ENCODE measurements at places on chromosomes 12 and 14. TPM values are rescaled to one million over a fixed set of nuclear protein-coding genes. Genes with fewer than 3 reads are reported as not detected.

Gene SERPINA3
- total RNA-seq: 284 TPM

Gene DPPA3
- total RNA-seq: not detected

Gene EIF4B
- total RNA-seq: 537 TPM

Gene ENDOU
- not detected for total RNA-seq

Gene CHGA
- 1.2 TPM for total RNA-seq

Gene OR10A7
- not detected for total RNA-seq

Gene GLIPR1
- 18.3 TPM for total RNA-seq

Gene HOTAIR
- not detected for total RNA-seq

Gene LRIG3
- total RNA-seq: 42.4 TPM

DNA sequence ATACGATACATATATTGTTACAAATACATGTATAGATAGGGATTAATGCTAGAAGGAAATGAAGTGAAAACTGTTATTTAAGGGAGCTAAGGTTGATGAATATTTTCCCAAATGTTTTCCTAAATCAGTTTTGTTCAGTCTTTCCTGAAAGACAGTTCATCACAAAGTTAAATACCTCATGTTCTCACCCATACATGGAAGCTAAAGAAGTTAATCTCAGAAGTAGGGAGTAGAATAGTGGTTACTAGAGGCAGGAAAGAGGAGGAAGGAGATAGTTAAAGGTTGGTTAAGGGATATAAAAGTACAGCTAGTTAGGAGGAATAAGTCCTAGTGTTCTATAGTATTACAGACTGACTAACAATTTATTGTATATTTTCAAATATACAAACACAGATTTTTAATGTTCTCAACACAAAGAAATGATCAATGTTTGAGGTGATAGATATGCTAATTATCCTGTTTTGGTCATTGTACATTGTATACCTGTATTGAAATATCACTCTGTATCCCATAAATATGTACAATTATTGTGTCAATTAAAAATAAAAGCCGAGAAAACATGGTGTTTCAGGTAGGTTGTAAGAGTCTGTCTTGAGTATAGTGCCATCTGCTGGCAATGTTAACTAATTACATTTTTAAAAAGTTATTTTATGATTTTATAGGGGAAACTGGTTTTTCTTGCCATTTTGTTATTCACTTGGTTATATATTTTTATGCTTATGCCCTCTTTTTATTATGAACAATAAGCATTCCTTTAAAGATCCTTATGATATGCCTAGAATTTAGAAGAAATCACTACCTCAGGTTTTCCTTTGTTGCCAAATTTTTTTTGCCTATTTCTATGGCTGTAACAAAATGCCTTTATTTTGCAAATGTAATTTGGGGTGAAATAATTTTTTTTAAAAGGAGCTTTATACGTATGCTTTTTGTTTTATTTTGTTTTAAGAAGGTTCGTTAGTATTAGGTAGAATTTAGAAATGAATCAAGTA lies 26.9 kb downstream of the ZDHHC17 start:
- no peak overlapping the region for H3K27ac ChIP-seq
- DNase-seq: no peak
- no peaks in the 10 kb centered on the region for H3K27me3 ChIP-seq
- H3K4me1 ChIP-seq: peaks cover 58% of the 10 kb centered on the region

DNA sequence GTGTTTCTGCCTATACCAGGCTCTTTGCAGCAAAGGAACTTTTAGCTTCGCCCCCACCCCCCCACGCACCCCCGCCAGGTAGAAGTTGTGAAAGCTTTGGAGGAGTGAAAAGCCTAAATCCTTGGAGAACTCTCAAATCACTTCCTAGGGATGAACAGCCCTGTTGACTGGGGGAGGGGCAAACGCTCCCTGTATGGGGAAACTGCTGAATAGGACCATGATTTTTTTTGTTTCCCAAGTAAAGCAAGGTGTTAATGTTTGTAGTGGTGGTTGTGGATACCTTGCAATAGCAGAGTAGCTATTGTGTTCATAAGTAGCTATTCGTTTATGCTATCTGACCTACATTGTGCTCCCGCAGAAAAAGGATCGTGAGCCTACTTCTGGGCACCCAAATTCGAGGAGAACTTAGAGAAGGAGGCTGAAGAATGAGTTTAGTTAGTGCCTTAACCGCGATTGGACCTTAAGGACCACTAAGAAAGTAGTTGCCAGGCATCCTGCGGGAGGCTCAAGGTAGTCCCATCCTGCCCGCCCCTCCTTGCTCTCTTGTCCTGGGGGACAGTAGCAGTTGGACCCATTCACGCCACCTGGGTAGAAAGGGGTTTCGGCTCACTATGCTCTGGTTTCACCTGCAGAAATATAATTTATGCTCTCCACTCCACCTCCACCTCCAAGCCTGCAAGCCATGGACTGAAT lies 901 bp upstream of the NFKBIA start:
- H3K4me1 ChIP-seq: peaks cover 31% of the 10 kb centered on the region
- no peak for DNase-seq
- no peaks in the 10 kb centered on the region for H3K27me3 ChIP-seq
- H3K36me3 ChIP-seq: peaks cover 32% of the 10 kb centered on the region

GRCh38 chr12:93287149-93287548 lies 90.6 kb upstream of the NUDT4 start:
- no peaks in the 10 kb centered on the region for H3K36me3 ChIP-seq
- H3K27me3 ChIP-seq: no peaks in the 10 kb centered on the region
- no peak overlapping the region for H3K27ac ChIP-seq
- no peak overlapping the region for H3K4me3 ChIP-seq
- H3K4me1 ChIP-seq: peaks cover 5% of the 10 kb centered on the region

- H3K27me3 ChIP-seq: no peaks in the 10 kb centered on the region
- DNase-seq: no peak
- no peak overlapping the region for H3K4me3 ChIP-seq
- peaks cover under 1% of the 10 kb centered on the region for H3K4me1 ChIP-seq
- H3K36me3 ChIP-seq: no peaks in the 10 kb centered on the region
- H3K27ac ChIP-seq: no peak overlapping the region
These were observed 156.0 kb upstream of the ARHGAP5 start for GRCh38 chr14:31920989-31921650.

GRCh38 chr14:20180486-20180885 lies 10.2 kb upstream of the OR11G2 start:
- H3K27me3 ChIP-seq: no peaks in the 10 kb centered on the region
- no peak overlapping the region for H3K27ac ChIP-seq
- H3K36me3 ChIP-seq: no peaks in the 10 kb centered on the region
- no peaks in the 10 kb centered on the region for H3K4me1 ChIP-seq
- no peak overlapping the region for H3K4me3 ChIP-seq
- no peak for DNase-seq

DNA sequence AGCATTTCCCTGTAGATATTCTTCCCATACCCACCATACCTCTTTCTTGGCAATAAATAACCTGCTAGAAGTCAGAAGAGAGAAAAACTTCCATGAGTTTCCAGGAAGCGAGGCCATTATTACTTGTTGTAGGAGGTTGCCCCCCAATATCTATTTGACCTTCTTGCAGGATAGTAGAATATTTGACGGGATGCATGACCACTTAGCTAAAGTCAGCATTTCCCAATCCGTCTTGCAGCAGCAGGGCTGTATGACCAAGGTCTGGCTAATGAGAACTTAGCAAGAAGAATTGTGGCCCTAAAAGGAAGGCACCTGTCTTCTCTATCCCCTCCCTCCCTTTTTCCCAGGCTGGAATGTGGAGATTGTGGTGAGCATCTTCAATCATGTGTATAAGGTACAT lies 51.5 kb downstream of the NINJ2 start:
- no peak overlapping the region for H3K4me3 ChIP-seq
- no peak for DNase-seq
- H3K36me3 ChIP-seq: no peaks in the 10 kb centered on the region
- no peaks in the 10 kb centered on the region for H3K27me3 ChIP-seq
- no peak overlapping the region for H3K27ac ChIP-seq

DNA sequence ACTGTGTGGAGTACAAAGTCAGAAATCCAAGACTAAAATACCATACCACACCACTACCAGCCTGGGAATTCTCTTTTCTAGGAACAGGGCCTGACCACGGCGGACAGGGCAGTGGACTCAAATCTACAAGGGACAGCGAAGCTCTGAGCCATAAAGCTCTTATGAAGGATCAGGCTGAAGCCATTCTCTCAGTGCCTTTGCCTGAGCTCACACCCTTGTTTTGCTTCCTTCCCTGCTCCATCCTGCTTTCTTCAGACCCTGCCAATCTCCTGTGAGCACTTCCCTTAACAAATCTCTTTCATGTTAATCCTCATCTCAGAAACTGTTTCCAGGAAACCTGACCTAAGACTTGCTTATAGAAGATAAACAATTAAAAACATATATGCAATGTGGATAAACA lies 398.5 kb downstream of the MDGA2 start:
- no peak overlapping the region for H3K27ac ChIP-seq
- no peaks in the 10 kb centered on the region for H3K36me3 ChIP-seq
- no peak overlapping the region for H3K4me3 ChIP-seq

- H3K4me3 ChIP-seq: no peak overlapping the region
- no peak for DNase-seq
- no peaks in the 10 kb centered on the region for H3K27me3 ChIP-seq
- H3K4me1 ChIP-seq: no peaks in the 10 kb centered on the region
- H3K27ac ChIP-seq: no peak overlapping the region
- H3K36me3 ChIP-seq: peaks cover 59% of the 10 kb centered on the region
These were observed 37.3 kb downstream of the TCHP start for GRCh38 chr12:109937371-109937770.

DNA sequence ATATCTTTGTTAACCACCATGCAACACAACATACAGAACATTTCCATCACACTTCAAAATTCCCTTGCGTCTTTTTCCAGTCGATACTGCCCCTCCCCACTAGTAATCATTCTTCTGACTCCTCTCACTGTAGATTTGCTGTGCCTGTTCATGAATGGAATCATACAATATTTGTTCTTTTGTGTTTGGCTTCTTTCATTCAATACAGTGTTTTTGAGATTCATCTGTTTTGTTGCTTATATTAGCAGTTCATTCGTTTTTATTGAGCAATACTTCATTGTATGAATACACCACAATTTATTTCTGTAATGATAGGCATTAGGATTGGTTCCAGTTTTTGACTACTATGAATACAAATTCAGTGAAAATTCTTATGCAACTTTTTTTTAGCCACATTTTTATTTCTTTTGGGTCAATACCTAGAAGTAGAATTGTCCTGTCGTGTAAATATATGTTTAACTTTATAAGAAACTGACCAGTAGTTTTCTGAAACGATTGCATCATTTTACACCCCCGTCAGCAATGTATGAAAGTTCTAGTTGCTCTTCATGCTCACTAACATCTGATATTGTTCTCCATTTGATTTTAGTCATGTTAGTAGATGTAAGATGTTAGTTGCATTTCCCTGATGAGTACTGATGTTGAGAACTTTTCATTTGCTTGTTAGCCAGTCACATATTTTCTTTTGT lies 127.5 kb downstream of the TGFB3 start:
- H3K4me3 ChIP-seq: no peak overlapping the region
- H3K27me3 ChIP-seq: no peaks in the 10 kb centered on the region
- no peak overlapping the region for H3K27ac ChIP-seq
- DNase-seq: no peak
- H3K4me1 ChIP-seq: no peaks in the 10 kb centered on the region
- H3K36me3 ChIP-seq: no peaks in the 10 kb centered on the region

- no peaks in the 10 kb centered on the region for H3K36me3 ChIP-seq
- H3K4me1 ChIP-seq: peaks cover 8% of the 10 kb centered on the region
- no peak overlapping the region for H3K27ac ChIP-seq
- no peak for DNase-seq
- no peak overlapping the region for H3K4me3 ChIP-seq
These were observed 84.0 kb downstream of the PELI2 start for GRCh38 chr14:56202256-56202655.

DNA sequence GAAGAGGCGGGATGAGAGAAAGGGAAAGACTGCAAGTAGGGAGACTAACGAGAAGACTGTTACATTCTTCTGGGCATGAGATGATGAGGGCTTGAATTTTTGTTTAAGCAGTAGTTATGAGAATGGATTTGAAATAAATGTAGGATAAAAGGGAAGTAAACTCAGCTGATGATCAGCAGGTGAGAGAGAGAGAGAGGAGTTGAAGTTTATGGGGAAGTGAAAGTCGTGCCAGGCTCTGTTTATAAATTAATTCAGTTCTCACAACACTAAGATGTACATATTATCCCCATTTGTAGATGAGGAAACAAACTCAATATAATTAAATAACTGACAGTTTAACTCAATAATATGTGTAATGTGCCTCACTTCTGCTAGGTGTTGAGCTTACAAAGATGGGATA lies 170.0 kb upstream of the RMST start:
- no peak overlapping the region for H3K4me3 ChIP-seq
- no peak overlapping the region for H3K27ac ChIP-seq

DNA sequence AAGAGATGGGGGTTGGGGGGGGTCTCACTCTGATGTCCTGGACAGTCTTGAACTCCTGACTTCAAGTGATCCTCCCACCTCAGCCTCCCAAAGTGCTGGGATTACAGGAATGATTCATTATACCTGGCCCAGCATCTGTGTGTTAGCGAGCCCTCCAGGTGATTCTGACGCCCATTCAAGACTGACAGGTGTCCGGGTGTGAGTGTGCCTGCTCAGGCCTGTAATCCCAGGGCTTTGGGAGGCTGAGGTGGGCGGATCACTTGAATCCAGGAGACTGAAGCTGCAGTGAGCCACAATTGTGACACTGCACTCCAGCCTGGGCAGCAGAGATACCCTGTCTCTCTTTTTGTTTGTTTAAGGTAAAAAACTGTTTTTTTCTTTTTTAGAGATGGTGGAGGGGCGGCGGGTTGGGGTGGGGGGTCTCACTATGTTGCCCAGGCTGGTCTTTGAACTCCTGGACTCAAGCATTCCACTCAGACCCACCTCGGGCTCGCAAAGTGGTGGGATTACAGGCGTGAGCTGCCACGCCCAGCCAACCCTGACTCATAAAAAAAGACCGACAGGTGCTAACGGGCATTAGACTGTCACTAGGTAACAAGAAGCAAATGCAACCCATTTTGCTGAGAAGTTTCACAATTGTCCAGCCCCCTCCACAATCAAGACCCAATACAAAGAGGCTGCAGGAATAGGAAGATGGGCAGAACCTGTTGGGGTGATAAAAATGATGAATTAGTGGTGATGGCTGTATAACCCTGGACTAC lies 4.7 kb downstream of the VSIG10 start:
- peaks cover 12% of the 10 kb centered on the region for H3K36me3 ChIP-seq
- H3K27me3 ChIP-seq: no peaks in the 10 kb centered on the region
- no peak for DNase-seq
- H3K4me1 ChIP-seq: peaks cover 9% of the 10 kb centered on the region

GRCh38 chr12:65432651-65433050 lies 154.2 kb downstream of the MSRB3 start:
- H3K4me3 ChIP-seq: no peak overlapping the region
- H3K27ac ChIP-seq: no peak overlapping the region
- no peak for DNase-seq
- H3K27me3 ChIP-seq: no peaks in the 10 kb centered on the region
- H3K36me3 ChIP-seq: no peaks in the 10 kb centered on the region
- peaks cover 37% of the 10 kb centered on the region for H3K4me1 ChIP-seq
